ENCODE measurements at places on chromosomes 3 and 15. TPM values are rescaled to one million over a fixed set of nuclear protein-coding genes. Genes with fewer than 3 reads are reported as not detected.
A peak's percentile ranks its signal among the peaks of the same experiment; 100 is the strongest.

EPB42 gene
- not detected for total RNA-seq

- H3K27ac ChIP-seq: peak overlapping the region; percentile 88
- H3K4me1 ChIP-seq: peaks cover 50% of the 10 kb centered on the region
- peak; percentile 90 for DNase-seq
- H3K27me3 ChIP-seq: no peaks in the 10 kb centered on the region
- peaks cover 4% of the 10 kb centered on the region for H3K36me3 ChIP-seq
- peak overlapping the region; percentile 6 for H3K4me3 ChIP-seq
These were observed 22.0 kb downstream of the RAB27A start for GRCh38 chr15:55267401-55268175.

DZIP3 gene
- total RNA-seq: 24.8 TPM

CPN2 gene
- total RNA-seq: not detected

Data from natural killer cell (primary cell).